RPMI7951 (cell line): ENCODE measurements at places on chromosomes 13 and 19. TPM values are rescaled to one million over a fixed set of nuclear protein-coding genes. Genes with fewer than 3 reads are reported as not detected.

DNA sequence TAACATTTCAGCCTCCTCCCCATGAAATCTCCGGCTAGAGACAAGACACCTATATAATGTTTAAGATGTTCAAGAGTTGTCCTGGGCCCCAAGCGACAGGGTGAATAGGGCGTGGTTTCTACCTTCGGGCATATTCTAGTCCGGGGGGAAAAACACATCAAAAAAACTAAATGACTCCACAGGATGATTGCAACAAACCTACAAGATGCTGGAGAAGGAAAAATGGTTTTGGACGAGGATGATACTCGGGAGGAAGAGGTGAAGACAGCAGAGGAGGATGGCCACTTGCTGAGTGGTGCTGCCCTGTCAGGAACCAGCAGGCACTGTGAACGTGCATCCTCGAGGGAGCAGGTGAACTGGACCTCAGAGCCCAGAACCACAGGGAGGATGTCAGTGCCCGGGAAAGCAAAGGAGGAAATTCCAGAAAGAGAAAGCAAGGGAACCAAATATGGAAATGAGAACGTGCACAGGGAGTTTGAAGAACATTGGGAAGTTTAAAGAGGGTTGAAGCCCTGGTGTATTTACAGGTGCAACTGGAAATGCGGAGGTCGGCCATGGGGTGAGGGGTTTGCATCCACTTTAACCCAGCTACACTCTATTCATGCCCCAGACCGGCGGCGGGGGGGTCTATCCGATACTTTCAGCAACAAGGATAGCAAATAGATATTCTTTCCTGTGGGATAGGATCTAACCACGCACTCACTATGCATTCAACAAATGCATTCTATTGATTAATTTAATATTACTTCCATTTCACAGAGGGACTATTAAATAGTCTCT is 50.6 kb downstream of the COL4A1 start:
- no peak for DNase-seq

DNA sequence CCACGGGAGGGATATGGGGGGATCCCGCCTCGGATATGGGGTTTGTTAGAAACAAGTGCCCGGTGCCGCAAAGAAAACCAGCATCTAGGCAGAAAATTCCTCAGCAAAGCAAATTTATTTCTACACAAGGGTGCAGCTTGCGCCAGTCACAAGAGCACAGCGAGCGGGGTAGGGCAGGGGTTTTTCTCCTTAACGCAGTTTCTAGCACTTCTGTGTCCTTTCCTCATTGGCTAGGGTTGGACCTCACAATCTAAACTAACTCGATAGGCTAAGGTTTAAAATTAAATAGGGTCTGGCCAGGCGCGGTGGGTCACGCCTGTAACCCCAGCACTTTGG is 595 bp downstream of the ZNF440 start:
- peak; percentile 41 for DNase-seq

GRCh38 chr19:51029718-51030117 is 3.3 kb upstream of the KLK11 start:
- DNase-seq = peak; percentile 16

- DNase-seq = no peak
These were observed 177.3 kb upstream of the SLC10A2 start for GRCh38 chr13:103243495-103243894.

DNA sequence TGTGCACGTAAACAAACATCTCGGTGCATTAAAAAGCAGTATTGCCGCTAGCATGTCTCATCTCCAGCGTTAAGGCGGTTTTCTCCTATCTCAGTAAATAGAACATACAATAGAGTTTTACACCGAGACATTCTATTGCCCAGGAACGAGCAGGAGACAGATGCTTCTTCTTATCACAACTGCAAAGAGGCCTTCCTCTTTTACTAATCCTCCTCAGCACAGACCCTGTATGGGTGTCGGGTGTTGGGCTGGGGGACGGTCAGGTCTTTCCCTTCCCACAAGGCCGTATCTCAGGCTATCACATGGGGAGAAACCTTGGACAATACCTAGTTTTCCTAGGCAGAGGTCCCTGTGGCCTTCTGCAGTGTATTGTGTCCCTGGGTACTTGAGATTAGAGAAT is 21.2 kb downstream of the ZNF233 start:
- no peak for DNase-seq

Gene SYCN
- total RNA-seq = not detected in 2 replicates

Gene FCER2
- total RNA-seq = not detected in 2 replicates

Gene FBL
- 148 and 165 TPM in 2 replicates for total RNA-seq

Gene EXOC3L2
- not detected in 2 replicates for total RNA-seq
